ENCODE measurements at places on chromosomes 13 and 19.
A peak's percentile ranks its signal among the peaks of the same experiment; 100 is the strongest.

GRCh38 chr19:19434483-19435045 lies 29.1 kb downstream of the GATAD2A start:
- DNase-seq, result no peak

GRCh38 chr19:14795078-14795721 lies 16.8 kb upstream of the ADGRE2 start:
- no peak for DNase-seq

DNA sequence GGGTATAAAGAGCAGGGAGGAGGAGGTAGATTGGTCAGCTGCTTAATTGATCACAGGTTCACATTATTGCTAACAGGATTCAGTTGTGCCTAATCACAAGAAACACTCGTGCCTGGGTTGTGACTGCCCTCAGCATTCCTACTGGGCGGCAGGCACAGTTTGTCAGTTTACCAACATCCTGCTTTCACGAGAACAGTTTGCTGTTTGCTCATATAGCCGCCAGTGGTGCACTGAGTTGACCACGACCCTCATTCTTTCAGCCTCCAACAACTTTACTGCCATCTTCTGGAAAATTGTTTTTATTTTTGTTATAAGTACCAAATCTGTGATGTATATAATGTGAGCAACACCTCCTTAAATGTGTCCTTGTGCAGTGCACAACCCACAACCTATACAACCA lies 16.2 kb upstream of the IFT88 start:
- no peak for DNase-seq

DNA sequence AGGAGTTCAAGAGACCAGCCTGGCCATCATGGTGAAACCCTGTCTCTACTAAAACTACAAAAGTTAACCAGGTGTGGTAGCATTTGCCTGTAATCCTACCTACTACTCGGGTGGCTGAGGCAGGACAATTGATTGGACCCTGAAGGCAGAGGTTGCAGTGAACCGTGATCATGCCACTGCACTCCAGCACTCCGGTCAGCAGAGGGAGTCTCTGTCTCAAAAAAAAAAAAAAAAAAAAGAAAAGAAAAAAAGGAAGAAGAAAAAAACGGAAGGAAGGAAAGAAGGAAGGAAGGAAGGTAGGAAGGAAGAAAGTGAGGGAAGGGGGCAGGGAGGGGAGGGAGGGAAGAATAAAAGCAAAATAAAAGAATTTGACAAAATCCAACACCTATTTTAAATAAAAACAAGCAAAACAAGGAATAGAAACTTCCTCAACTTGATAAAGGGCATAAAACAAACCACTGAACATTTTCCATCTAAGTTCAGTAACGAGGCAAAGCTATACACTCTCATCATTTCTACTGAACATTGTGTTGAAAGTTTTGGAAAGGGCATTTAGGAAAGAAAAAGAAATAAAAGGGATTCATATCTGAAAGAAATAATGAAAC lies 411.6 kb upstream of the SLITRK5 start:
- DNase-seq, result no peak

- DNase-seq, result no peak
Measured at GRCh38 chr13:29676941-29677452, 81.5 kb upstream of the SLC7A1 start.

DNA sequence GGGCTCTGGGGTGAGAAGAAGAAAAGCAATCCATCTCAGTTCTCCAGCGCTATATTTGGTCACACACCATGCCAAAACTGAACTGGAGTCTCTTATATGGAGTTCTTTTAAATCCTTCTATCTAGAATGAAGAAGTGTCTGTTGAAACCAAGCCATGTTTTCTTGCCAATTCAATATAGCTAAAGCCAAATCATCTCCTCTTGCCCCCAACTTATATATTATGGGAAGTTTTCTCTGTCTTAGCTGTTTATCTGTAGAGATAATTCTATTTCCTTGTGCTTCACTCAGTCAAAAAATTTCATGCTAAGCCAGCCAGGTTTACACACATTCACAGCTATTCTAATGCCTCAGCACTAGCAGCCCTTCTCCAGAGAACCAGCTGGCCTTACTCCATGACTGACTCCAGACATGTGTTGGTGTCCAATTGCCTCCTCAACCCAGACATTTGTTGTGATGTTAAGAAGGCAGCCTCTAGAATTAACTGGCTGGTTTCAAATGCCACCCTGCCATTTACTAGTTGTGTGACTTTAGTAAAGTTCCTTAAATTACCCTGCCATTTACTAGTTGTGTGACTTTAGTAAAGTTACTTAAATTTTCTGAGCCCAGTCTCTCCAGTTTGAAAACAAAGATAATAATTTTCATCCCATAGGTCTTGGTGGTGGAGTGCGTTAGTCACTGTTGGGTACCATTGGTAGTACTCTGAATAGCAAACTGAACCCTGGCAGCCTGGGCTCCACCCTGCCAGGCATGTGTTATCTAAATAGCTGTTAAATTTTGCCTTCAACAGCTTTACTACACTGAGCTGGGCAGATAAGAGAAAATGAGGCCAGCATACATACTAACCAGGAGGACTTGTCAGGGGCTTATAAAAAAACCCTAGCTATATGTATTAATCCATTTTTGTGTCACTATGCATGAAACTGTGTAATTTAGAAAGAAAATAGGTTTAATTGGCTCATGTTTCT lies 525.1 kb downstream of the LMO7 start:
- no peak for DNase-seq

DNA sequence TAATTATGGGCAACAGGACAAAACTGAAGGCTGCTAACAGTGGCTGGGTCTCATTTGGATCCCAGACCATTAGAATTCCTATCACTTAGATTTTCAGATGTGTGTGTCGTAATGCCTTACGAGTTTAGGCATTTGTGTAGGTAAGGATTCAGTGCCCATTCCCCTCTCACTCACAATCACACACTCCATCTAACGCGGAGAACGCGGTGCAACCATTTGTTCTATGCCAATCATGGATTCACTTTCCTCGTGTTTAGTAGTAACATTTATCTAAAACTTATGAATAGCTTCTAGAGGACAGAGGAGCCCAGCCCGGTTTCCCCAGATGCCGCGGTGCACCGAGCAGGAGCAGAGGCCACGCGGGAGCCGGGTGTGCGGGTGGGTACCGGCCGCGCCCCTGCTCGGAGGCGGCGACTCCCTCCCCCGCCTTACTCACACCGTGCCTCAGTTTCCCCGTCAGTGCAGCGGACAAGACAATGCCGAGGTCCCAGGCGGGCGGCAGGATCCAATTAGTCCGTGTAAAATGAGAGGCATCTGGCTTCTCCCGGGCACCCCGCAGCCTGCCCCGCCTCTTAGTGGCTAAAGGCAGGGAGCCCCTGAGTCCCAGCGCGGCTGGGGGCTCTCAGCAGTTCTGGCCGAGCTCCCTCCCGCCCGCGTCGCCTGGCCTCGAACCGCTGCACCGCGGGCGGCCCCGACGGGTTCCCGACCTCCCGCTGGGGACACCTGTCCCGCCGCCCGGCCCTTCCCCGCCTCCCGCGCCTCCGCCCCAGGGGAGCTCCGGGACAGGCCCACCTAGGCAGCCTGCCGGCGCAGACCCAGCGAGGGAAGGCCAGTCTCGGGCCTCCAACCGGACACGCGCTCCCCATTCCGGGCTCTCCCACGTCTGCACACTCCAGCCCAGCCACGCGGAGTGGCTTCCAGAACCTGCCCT lies 5.9 kb upstream of the C1QTNF9B start:
- DNase-seq, result no peak

- DNase-seq, result no peak
Measured at GRCh38 chr13:21058361-21058760, 3.0 kb downstream of the LATS2 start.

DNA sequence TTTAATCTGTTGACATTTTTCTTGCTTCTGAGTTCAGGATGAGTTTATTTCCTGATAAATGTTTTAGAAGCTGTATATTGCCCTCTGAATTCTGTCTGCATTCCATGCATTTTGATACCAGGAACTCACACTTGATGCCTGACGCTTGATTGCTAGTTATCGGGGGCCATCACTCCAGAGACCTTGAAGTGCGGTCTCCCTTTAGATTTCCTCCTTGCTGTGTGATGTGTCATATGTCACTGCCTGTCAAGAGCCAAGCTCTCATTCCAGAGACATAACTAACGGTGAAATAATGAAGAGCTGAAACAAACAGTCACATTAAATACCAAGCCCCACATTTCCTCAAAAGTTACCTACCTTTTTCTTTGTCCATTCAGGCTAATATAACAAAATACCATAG lies 155.5 kb downstream of the TNFSF13B start:
- no peak for DNase-seq

DNA sequence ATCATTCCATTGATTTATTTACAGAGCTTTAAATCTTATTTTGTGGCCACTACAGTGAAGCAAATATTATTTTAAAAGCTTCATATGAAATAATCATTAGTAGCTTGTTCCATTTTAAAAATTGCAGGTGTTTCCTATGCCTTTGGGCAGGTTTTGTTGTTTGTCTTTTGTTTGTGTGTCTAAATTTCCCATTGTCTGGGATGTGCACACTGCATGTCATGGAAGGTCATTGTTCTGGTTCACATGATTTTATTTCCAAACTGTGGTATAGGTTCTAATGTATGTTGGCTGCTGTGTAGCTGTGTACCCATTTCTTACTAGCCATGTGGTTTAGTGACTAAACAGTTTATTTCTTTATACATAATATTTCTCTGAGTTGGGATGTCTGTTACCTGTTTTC lies 65.6 kb downstream of the COL4A2 start:
- DNase-seq, result no peak

DNA sequence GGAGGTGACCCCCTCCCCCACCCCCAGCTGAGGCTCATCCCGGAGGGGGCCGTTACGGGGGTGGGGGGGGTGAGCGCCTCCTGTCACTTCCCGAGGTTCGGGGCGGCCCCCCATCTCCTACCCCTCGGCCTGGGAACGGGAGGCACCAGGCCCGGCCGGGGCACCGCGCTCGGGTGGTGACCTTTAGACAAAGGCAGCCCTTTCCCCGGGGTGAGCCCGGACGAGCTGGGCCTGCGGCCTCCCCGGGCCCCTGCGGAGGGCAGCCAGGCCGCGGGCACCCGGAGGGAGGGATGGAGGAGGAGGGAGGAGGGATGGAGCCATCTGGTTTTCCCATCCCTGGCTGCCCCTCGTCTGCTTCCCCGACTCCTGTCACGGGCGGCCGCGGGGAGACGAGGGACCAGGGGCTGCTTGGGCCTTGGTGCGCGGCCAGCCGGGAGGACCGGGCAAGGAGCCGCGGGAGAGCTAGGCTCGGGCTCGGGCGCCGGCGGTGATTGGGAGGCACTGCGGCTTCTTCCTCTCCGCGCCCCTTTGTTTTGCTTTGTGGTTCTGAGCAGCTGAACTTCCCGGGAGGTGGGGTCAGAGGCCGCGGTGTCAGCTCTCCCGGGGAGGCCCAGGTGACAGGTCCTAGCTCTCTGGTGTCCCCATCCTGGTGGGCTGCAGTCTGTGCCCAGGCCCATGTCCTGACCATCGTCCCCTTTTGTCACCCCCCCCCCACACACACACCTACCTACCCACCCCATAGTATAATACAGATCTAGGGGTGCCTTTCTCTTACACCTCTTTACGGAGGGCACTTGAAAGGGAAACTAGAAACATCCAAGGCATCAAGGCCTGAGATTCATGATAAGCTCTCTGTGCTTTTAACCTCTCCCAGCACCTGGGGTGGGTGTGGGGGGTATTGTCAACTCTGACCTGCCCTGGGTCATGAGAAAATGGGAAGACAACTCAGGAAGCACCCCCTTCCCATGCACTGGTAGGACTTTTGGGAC lies 1.3 kb downstream of the BICRA start:
- peak; percentile 44 for DNase-seq

DNA sequence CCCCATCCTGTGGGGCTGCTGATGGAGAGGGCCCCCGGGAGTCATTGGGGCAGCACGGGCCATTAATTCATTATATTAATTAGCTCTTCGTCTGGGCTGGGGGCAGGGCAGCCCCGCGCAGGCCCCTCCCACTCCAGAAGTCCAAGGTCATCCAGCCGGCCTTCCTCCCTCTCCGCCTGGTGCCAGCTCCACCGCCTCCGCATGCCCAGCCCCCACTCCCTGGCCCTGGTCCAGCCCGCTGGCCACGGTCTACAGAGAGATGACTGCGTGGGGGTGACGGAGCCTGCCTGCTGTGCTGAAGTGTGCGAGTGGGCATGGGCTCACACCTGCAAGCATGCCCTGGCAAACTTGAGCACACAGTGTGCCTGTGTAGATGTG lies 8.8 kb downstream of the IGLON5 start:
- no peak for DNase-seq

DNA sequence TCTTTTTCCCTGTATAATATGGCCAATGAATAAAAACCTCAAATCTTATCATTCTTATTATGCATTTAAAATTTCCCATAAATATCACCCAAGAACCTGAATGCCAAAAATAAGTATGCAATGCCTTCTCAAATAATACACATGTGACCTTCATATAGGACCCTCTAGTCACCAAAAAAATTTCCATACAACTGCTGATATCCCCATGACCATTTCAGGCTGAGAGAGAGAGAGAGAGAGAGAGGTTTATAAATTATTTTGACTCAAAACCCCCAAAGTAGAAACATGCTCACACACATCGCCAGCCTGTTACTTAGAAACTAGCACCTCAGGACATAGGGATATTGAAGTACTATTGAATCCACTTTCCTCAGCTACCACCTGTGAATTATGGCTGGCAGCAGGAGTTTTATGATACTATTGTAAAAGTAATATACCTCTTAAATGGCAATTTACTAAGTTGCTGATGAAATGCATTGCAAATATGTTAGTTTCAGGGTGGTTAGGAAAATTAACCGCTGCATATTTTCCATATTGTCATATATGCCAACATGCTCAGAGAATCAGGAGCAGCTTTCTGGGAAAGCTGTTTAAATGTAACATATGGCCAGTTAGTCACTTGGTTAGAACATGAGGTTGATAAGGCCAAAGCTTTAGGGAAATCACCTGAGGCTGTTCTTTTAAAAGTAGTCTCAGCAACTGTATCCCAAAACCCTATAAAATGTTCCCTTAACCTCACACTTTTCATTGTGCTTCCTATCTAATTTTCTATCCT lies 230.8 kb downstream of the DCT start:
- DNase-seq, result no peak

- no peak for DNase-seq
Measured at GRCh38 chr13:100987948-100988347, 313.4 kb upstream of the TMTC4 start.

DNA sequence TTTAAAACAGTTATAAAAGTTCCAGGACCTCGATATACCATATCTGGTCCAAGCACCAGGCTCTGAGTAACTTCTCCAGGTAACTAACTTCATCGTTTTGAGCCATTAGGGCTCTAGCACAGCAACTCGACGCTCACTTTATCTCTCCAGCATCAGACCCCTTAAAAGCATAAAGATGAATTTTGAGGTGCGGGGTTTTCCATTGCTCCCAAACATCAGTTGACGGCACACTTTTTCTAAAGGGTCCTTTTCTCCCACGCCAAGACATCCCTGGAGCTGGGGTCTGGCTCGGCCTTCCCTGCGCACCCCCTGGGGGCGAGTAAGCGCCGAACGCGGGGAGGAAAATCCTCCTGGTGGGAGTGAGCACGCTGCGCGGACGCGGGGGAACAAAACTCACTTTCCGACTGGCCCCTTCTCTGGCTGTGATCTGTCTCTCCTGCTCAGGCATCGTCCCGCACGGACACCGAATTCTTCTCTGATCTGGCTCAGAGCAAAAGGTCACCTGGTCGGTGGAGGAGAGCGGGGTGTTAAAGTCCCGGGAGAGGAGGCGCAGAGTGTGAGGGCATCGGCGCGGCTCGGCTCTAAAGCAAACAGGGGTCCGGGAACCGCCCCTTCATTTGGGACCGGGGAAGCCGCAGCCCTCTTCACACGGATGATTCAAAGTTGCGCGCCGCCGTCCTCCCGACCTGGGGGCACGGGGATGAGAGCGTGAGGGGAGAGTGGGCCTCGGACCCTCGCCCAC lies at the start of gene ATP7B:
Gene ATP7B, minus strand, starts transcription at position 561 of the 742 bp plus-strand sequence. Its CDS starts 113 bp downstream, at position 448.
- DNase-seq, result no peak

- no peak for DNase-seq
Measured at GRCh38 chr19:620166-620862, 13.0 kb downstream of the POLRMT start.

GRCh38 chr13:84570831-84571230 lies 688.6 kb upstream of the SLITRK1 start:
- DNase-seq, result no peak
